ENCODE measurements at places on chromosomes 7 and 10.
A peak's percentile ranks its signal among the peaks of the same experiment; 100 is the strongest.

- DNase-seq = no peak
Observed at GRCh38 chr7:29328811-29329210, 134.2 kb downstream of the CHN2 start.

- no peak for DNase-seq
Observed at GRCh38 chr7:27153526-27153925, 1.1 kb upstream of the HOXA3 start.

DNA sequence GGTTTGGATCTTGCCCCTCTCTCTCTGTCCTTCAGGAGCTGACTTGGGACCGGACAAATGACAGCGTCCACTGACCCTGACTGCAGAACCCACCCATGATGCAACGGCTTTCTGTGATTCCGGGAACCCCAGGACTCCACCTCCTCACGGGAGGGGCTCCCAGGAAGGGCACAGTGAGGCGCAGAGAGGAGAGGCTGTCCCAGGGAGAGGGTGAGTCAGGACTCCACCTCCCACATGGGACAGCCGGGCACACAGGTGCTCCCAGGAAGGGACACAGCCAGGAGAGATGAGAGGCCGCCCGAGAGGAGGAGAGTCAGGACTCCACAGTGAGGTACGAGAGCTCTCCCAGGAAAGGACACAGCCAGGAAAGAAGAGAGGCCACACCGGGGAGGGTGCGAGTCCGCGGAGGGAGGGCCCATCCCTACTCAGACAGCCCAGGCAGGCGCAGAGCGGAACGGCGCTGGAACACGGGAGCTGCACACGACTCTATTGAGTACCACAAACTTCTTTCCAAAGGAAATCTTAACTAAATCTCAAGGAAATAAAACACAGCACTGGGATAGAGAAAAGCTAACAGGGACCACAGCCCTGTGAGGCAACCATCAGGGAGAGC is 162.5 kb downstream of the MAD1L1 start:
- DNase-seq = no peak

GRCh38 chr10:116738339-116738738 is 4.0 kb downstream of the HSPA12A start:
- DNase-seq = no peak

- DNase-seq = no peak
Observed at GRCh38 chr10:71598621-71599055, 120.9 kb downstream of the C10orf105 start.

DNA sequence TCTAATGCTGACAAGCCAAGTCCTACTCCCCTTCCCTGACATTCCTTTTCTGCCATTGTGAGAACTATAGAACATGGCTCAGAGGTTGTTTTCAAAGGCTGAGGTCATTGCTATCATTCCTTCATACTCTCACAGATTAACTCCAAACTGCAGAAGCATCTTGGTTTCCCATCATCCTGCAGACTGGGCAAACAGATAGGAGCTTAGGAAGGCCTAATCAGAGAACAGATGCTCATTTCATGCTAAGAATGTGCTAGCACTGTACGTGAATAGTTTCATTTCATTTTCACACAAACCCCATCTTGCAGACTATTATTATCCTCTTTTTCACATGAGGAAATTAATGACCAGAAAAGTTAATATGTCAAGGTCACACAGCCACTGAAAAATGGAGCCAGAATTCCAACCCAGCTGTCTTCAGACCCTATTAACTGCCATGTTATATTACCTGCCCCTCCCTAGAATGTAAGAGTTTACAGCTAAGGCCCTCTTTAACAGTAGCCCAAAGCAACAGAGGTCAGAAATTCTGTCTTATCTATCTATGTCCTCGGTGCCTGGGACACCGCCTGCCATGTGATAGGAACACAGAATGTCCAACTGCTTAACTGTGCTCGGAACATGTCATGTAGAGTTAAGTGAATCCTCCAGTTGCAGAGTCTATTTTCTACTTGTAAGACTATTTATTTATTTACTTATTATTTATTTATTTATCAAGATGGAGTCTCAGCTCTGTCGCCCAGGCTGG is 2.9 kb upstream of the LCOR start:
- no peak for DNase-seq

DNA sequence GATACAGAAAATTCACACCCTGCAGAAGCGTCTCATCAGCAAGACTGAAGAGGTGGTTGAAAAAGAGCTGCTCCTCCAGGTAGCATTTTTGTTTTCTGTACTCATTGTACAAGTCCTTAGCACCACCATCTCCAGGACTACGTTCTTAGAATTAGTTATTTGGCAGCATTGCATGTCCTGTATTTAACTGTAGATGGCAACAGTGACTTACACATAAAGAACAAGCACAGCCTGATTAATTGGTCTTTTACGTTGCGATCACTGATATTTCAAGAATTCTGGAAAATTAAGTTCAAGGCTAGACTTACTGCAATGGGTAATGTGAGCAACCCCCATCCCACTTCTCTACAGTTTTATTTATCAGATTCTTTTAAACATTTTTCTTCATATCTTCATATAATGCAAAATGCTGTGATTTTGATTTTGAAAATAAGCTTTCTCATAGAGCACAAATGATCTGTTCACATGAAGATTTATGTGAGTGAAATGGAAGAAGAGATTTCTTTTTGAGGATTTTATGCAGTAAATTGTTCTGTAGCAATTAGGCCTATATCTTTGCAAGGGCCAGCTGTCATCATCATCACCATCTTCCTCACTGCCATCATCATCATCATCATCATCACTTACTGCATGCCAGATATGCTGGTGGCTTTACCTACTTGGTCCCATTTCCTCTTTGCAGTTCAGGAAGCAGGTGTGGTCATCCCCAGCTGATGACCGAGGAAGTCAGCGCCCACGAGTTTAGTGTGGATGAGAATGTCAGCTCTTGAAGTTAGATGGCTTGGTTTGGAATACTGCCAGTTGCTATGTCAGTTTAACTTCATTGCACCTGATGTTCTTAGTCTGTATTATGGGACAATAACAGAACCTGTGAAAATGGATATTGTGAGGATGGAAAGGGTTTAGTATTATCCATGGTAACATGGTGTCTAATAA is 53.4 kb downstream of the CFAP58 start:
- DNase-seq = peak; percentile 19

DNA sequence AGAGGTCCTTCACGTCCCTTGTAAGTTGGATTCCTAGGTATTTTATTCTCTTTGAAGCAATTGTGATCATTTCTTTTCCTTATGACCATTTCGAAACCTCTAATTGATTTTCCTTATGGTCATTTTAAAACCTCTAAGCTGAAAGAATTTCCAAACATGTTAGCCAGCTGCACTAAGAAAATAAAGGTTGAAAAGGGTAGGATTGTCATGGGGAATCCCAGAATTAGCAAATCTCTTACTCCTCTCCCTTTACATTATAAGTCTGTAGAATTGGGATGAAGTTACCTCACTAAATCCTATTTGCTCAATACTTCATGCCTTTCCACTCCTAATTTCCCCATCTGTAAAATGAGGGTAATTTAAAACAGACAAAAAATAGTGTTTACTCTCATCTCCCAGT is 79.5 kb downstream of the FAM185A start:
- DNase-seq = no peak
